Karpas-422 (cell line): ENCODE measurements at places on chromosomes 7 and 10.

- DNase-seq = no peak
These were observed 10.4 kb downstream of the TAX1BP1 start for GRCh38 chr7:27750316-27750715.

GRCh38 chr7:158251061-158251965 lies 336.3 kb downstream of the PTPRN2 start:
- DNase-seq = no peak

GRCh38 chr7:137345799-137346449 lies 2.4 kb upstream of the PTN start:
- DNase-seq = no peak

GRCh38 chr7:40544871-40545303 lies 410.1 kb downstream of the SUGCT start:
- no peak for DNase-seq

DNA sequence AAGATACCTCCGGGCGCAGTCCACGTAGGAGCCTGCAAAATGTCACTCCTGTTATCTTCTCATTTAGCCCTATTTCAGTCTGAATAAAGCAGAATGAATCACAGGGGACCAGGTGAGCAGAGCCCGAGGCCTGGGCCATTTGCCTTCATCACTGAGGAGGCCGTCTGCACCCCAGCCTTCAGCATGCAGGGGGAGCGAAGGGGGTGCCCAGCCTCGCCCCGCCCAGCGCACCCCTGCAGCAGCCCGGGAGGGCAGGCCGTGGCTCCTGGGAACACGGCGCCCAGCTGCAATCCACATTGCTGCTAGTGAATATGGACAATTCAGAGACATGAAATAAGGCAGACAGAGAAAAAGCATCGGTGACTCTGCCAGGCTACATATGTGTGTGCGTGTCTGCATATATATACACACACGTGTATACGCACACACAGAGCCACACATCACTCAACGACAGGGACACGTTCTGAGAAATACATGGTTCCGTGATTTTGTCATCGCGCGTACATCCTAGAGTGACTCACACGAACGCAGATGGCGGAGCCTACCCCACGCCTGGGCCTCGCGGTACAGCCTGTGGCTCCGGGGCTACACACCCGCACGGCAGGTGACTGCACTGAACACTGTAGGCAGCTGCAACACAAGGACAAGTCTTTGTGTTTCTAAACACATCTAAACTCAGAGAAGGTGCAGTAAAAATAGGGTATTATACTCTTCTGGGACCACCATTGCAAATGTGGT lies 15.2 kb upstream of the ELFN1 start:
- no peak for DNase-seq

DNA sequence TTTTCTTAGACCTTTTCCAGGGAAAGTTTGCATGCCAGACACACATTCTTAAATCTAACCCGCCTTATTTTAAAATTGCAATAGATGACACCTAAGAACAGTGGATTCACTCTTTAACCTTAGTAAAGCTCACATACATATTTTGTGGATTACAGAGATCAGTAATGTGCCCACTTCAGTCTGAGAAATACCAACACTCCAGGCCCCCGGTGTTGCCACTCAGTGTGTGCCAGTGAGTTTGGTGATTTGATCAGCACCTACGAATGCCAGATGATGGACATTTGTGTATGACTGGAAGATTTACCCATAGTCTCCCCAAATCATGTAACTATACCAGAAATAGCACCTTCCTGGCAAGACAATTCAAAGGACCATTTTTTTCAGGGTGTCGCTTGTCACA lies 2.6 kb downstream of the LRRN3 start:
- no peak for DNase-seq

DNA sequence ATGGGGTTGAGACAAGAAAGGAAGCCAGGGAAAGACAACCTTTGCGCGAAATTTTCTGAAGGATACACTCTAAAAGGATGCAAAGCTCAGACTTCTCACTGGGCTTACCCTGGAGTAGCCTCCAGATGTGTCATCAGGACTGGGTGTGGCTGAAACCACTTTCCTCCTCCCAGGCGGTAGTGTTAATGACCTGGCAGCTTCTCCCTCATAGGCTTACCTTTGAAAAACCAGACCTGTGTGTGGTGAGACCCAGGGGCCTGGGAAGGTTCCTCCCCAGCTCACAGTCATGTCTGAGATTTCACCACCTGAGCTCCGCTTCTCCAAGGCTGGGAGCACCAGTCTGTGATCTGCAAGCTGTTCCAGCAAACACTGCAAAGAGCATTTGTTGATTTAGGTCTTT lies 93.7 kb downstream of the EPC1 start:
- DNase-seq = no peak

DNA sequence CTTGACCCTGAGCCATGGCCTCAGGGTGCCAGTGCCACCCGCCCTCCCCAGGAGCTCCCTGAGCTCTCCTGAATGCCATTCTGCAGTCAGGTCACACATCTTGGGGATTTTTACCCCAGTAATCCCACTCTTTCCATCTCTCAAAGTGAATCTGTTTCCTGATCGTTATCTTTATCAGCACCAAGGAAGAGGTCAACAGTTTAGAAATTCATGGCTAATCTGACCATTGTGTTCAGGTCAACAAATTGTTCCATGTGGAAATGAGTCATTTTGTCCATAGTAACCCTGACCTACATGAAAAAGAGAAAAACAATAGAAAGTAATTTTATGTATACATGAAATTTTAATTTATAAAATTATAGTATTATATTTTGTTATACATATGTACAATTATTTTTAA lies 28.8 kb upstream of the ZNF488 start:
- DNase-seq = no peak

DNA sequence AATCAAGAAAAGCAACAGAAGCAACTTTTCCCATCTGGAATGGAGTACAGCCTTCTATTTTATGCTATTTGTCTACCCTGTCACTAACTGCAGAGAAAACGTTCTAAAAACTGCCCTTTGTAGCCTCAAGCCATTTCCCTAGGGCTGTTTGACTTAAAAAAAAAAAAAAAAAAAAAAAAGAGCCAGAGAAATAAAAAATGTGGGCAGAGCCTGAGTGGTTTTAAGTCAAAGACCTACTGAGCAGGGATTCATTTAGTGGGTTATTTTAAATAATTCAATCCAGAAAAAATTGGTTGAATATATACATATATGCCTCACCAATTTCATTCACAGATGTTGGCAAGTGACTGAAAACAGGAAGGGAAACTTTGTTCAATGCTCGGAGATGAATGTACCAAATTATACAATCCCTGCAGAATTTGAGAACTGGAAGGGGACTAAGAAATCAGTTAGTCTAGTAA lies 75.2 kb downstream of the PPP1R3C start:
- no peak for DNase-seq

DNA sequence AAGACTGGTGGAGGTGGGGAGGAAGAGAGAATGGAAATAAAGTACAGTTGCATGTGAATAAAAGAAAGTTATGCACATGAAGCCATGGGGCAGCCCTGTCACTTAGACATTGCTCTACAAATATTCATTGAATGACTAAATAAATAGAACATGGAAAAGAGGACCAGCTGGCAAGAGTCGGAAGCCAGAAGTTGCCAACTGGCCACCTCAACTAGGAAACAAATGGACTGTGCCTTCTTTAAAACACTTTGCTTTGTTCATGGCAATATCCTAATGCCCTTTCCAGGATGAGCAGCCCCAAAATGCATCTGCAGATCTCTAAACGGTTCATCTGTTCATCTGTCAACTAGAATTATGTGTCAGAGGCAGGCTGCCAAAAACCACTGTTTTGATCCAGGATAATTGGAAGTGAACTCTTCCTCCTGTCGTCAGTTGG lies 157.3 kb downstream of the NOC3L start:
- DNase-seq = no peak

DNA sequence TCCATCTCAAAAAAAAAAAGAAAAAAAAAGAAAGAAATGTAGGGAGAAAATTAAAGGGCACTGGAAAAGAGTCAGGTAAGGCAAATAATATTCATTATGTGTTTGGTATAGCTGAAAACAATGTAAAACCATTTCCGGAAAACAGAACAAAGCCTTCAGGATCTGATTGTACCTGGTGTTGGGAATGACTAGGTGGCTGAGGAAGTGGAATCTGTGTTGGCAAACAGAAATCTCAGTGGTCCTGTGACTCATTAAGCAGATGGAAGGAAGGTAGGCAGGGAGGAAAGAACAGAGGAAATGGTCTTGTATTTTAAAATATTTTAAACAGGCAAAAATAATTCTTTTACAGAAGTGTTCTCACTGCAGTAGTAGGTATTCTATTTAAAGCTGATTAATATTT lies 55.7 kb upstream of the GATA3 start:
- DNase-seq = no peak

DNA sequence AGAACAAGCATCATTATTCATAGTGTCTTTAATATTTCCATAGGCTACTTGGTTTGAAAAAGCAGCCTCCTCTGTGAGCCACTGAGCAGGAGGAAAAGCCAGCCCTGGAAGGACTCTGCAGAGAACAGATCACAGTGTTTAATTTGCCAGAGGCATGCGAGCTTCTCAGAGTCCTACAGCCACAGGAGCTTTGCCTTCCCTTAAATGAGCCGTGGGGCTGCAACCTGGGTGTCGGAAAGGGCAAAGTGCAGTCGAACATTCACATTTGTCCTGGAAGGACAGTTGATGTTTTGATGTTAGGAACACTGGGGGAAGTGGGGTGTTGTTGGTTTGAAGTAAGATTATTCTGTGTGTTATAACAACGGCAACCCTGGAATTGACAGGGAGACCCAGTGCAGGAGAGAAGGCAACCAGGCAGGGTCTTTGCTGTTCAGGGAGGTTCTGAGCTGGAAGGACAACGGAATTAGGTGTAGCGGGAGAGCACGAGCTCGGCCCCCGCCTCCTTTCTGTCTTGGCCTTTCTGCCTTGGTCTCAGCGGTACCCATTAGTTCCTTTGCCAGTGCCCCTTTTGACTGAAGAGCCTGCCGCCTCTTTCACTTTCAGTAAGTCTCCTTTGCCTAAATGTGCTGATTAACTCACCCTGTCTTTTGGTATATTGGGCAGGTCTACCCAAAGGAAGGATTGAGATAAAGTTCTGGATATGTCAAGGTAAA lies 192.3 kb upstream of the PITRM1 start:
- DNase-seq = no peak

DNA sequence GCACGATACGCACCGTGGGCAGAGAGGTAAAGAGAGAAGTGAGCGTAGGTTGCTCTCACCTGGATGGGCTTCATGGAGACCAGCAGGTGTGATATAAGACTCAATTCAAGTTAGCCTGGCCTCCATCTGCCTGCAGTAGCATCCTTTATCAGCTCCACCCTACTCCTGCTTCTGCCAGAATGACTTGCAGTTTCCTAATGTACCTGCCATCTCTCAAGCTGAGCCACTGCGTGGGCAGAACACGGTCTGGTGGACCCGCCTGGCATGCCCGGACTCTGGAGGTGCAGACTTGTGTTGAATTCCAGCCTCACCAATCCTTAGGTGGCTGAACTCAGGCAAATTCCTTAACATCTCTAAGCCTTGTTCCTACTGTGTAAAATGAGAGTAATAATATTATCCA lies 64.3 kb downstream of the STEAP1B start:
- DNase-seq = no peak

DNA sequence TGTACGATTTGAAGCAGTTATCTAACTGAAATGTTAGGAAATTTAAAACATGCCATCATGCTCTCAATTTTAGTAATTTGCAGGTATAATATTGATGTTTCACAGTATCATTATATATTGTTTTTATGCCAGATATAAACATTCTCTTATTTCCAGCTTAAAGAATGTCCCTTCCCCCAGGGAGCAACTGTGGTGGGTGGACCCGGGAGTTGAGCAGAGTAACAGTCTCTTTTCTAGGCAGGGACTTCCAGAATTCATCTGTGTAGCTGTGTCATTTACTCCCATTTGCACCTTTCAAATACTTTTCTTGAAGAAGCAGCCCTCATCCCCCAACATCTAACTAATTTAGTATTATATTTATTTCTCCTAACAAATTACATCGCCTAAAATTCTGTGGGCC lies 9.6 kb downstream of the INPP5F start:
- no peak for DNase-seq

- no peak for DNase-seq
These were observed 186.6 kb upstream of the INHBA start for GRCh38 chr7:41889472-41889871.

GRCh38 chr10:43502931-43503330 lies 66.0 kb downstream of the ZNF487 start:
- DNase-seq = no peak

DNA sequence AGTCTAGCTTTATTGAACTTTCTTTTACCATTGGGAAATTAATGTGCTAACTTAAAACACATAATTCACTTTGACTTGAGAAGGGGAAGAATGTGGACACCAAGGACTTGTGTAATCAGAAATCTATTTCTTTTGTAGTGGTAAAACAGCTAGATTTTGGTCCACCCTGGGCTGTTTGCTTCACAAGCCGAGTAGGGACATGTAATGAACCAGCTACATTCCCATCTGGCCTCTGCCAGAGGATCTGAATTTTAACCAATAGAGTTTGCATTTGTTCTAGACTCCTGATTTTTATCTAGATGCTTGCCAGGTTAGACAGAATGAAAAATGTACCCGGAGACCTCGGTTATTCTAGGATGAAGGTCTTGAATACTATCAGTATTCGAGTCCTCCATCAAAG lies 1.9 kb downstream of the CACNB2 start:
- DNase-seq = no peak

GRCh38 chr10:47337310-47337709 lies 10.9 kb upstream of the RBP3 start:
- no peak for DNase-seq

DNA sequence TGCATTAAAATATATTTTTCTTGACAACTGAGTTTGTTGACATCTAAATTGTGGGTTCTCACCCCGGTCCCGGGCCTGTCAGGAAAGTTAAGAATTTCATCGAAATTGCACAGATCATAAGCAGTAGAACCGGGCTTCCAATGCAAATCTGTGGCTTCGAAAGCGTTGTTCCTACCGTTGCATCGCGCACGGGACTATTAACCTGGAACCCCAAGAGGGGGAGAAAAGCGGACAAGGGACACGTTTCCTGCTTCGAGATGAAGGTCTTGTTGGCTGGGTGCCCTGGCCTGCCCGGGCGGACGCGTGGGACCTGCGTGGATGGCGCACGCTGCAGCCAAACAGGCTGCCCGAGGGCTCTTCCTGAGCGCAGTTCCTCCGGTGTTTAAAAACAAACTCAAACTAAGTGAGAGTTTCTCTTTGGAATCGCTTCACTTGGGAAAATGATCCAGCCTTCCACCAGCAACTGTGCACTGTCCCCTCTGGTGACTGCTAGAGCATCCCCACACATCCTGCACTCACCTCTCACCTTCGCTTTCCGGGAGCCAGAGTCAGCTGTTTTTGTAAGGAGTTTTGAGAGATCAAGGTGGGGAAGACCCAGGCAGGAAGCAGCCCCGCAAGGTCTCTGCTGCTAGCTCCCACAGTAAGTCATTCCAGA lies 5.1 kb upstream of the TBX20 start:
- no peak for DNase-seq

DNA sequence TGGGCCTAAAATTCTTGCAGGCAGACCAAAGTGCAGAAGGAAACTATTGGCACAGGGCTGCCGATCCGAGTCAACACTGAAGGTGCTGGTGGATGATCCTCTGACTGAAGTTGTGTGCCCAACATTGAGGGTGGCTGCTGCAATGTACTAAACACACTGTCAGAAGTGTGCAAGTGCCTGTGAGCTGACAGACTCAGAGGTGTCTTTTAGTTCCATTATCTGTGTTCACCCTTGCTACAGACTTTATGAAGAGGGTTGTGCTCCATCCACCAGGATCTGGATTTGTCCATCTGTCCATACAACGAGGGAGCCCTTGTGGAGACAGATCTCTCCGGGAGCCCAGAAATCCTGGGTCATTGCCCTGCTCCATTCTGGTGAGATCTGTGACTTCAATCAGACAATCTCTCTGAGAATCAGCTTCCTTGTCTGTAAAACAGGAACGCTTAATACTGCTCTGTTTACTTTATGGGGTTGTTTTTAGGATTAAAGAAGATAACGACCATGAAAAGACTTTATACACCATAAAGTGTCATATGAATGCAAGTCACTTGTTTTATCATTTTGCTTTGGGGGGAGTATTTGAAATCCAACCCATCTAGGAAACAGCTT lies 9.5 kb upstream of the TRPV6 start:
- no peak for DNase-seq
